ENCODE measurements at places on chromosomes 11 and 22.

- DNase-seq = no peak
These were observed 85.1 kb downstream of the BMAL1 start for GRCh38 chr11:13362596-13363109.

GRCh38 chr11:64409278-64409677 is 50.3 kb downstream of the RPS6KA4 start:
- no peak for DNase-seq

- no peak for DNase-seq
These were observed 181.0 kb downstream of the TENM4 start for GRCh38 chr11:79259800-79260199.

DNA sequence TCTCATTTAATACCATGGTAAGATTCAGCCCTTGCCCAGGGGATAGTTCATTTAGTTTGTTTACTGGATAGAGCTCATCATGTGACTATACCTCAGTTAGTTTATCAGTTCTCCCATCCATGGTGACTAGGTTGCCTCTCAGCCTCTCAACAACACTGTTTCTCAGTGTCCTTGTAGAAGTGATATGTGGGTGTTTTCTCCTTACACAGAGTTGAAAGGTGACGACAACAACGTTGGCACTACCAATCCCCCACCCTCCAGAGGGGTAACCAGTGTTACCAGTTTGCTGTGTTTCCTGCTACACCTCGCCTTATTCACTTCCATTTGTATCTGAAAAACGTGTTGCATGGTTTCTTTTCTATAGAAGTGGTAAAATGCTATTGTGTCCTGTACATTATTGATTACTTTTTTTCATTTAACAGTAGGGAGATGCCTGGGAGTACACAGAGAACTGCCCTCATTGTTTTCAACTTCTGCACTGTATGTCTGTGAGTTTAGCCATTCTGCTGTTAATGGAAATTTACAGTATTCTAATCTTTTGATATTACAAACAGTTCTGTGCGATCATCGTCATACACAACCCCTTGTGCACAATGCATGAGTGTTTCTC is 11.6 kb downstream of the NEAT1 start:
- DNase-seq = no peak

- DNase-seq = no peak
These were observed 236.1 kb downstream of the NXPE2 start for GRCh38 chr11:114914231-114915005.
